ENCODE measurements at places on chromosomes 5 and 9. TPM values are rescaled to one million over a fixed set of nuclear protein-coding genes. Genes with fewer than 3 reads are reported as not detected.

The KCNV2 gene
- not detected for total RNA-seq

GRCh38 chr5:32095261-32095671, 78.9 kb downstream of the GOLPH3 start:
- DNase-seq, result no peak

- no peak for DNase-seq
Observed at GRCh38 chr5:177169271-177169670, 35.7 kb downstream of the NSD1 start.

GRCh38 chr9:99870126-99870525, 36.3 kb upstream of the STX17 start:
- no peak for DNase-seq

GRCh38 chr5:56669534-56670483, 145.5 kb upstream of the MAP3K1 start:
- DNase-seq, result peak; percentile 66

DNA sequence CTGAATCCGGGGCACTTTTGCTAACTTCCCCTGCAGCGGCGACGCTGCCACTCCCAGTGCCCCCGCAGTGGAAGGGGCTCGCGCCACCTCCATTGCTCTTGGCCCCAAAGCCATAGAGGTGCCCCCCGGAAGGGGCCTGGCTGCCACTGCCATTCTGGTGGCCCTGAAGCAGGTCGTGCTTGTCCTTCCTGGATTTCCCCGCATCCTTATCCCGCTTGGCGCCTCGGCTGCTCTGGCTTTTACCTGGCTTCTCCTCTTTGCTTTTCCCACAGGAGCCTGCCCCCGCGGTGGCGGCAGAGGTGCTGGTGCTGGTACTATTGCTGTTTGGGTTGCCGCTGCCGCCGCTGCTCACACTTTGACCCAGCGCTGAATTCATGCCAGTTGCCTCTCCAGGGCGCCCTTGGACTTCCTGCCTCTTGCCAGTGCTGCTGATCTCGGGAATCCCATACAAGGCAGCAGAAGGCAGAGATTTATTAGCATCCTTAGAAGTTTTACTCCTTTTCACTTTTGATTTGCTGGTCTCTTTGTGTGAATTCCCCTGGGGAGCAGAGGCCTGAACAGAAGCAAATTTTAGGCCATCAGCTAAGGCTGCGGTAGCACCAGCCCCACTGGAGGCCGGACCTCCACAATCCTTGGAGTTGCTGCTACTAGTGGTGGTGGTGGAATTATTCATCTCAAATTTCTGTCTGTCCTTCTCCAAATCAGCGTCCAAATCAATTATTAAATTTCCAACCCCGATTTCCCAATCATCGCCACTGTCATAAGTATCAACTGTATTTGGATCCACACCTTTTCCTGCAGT, 2.1 kb downstream of the ZNF608 start:
- no peak for DNase-seq

All from activated T-cell treated with anti-CD3 and anti-CD28 coated beads, Interleukin-2, amount 50 U/mL, for 72 hours (primary cell).